Left colon (tissue), 2 donors: ENCODE measurements at places on chromosomes 13 and 19. TPM values are rescaled to one million over a fixed set of nuclear protein-coding genes. Genes with fewer than 3 reads are reported as not detected.

DNA sequence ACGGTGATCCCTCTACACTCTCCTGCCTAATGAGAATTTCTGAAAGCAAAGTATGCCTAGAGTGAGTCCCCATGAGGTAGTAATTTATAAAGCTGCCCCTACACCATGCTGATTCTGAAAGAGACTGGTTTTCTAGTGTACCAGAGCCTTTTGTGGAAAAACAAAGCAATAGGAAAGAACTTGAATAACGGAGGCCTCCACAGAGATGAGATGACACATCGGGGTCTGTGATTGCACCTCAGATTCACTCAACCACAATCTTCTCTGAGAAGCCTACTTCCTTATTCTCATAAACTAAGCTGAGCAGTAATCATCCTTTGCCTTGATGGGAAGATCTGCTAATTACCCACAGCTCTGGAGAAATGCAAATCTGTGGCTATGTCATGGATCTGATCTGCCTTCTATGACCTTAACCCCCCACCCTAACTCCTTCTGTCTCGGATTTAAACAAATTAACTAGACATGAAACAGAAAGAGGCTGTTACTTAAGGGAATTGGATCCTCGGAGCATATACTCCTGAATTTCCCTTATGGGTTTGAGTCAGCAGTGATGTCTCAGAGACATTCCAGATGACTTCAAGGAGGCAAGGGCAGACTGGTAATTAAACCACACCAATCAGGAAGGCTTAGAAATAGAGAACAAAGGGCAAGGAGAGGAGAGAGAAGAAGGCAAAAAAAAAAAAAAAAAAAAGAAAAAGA is 128.0 kb downstream of the DCT start:
- DNase-seq = no peak

The ZNF649 gene
- total RNA-seq = 10.0 TPM

DNA sequence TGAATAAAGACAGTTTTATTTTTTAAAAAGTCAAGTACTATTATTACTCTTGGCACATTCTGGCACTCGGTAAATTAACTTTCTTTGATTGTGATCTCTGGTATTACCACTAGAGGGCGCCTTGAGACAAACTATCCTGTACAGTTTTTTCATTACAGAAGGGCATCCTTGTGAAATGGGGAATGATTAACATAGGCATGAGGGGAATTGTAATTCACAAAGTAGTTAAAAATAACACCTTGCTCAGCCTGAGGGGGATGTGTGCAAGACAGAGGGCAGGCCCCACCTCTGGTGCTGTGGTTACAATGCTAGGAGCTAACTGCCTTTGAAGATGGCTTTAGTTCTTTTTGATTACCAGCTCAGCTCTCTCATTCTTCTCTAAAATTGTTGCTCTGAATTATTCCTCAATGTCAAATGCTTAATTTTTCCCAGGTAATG is 24.2 kb upstream of the C1QTNF9B start:
- DNase-seq = no peak

DNA sequence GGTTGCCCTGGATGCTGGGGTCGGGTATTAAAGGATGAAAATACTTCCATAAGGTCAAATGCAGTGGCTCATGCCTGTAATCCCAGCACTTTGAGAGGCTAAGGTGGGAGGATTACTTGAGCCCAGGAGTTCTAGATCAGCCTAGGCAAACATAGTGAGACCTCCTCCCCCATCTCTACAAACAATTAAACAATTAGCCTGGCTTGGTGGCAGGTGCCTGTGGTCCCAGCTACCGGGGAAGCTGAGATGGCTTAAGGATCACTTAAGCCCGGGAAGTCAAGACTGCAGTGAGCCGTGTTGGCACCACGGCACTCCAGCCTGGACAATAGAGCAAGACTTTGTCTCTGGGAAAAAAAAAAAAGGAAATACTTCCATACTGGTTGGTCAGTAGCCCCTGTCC is 1.5 kb downstream of the KLK11 start:
- DNase-seq = no peak

DNA sequence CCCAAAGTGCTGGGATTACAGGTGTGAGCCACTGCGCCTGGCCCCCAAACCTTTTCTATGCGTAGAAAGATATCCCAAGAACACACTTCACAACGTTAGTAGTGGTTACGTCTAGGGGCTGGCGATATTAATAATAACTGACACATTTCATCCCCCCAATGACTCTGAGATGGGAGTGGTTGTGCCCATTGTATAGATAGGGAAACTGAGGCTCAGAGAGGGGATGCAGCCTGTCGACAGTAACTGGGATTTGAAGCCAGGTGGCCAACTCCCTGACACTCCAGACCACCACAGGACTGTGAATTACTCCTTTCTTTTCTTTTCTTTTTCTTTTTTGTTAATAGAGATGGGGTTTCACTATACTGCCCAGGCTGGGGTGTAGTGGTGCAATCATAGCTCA is 25.3 kb upstream of the PTPRS start:
- no peak for DNase-seq

DNA sequence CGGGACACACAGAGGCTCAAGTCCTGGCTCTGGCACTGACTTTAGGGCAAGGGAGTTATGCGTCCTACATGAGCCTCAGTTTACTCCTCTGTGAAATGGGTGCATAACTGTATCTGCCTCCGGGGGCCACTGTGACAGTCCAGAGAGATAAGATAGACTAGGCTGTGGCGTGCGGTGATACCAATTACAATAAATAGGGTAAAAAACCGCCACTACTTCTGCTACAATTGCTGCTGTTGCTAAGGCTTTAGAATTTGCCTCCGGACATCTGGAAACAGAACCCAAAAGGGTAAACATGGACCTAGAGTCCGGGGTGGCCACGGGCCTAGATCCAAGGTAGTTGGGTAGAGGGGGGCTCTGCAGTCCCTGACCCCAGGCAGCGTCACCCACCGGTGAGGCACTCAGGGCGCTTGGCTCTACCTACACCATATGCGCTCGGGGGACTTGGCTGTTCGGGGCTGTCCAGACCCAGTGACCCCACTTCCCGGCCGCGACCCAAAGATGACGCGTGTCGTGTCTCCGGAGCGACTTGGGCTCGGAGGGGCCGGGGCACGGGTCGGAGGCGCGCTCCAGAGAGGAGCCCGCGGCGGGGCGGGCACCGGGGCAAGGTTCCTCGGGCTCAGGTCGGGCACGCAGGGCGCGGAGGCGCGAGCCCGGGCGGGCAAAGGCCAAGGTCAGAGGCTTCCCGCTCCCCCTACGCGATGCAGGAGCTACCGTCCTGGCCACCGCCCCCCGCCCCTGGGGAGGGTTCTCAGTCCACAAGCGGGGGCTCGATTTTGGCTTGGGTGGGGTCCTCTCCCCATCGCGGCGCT is 1.1 kb downstream of the INSR start:
- DNase-seq = peak; percentile 53

- DNase-seq = no peak
Measured at GRCh38 chr13:95791084-95791722, 114.3 kb downstream of the DNAJC3 start.

DNA sequence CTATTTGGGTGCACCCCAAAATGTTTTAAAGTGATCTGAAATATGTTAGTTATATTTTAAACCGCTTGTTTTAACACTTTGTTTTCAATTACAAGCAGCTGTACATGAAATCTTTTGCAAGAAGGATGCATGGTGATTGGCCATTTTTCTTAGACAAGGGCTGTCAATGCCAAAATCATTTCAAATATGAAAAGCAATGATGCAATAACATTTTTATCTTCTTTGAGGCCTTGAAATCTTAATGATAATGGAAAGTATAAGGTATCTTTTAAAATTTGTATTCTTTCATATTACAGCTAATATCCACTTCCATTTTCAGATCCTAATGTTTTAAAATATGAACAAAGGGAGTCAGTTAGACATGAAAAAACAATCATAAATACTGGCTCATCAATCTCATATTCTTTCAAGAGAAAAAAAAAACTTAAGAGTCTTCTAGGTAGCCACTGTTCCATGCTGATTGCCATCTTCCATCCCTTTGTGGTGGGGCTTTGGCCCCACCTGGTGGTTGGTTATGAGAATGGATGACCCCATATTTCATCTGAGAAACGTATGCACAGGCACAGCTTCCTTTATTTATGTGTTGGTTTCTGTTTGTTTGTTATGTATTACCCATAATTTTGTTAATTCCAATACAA is 330.3 kb upstream of the MIR17HG start:
- peak; percentile 8 for DNase-seq

- DNase-seq = no peak
Measured at GRCh38 chr13:66950666-66951065, 279.5 kb downstream of the PCDH9 start.

DNA sequence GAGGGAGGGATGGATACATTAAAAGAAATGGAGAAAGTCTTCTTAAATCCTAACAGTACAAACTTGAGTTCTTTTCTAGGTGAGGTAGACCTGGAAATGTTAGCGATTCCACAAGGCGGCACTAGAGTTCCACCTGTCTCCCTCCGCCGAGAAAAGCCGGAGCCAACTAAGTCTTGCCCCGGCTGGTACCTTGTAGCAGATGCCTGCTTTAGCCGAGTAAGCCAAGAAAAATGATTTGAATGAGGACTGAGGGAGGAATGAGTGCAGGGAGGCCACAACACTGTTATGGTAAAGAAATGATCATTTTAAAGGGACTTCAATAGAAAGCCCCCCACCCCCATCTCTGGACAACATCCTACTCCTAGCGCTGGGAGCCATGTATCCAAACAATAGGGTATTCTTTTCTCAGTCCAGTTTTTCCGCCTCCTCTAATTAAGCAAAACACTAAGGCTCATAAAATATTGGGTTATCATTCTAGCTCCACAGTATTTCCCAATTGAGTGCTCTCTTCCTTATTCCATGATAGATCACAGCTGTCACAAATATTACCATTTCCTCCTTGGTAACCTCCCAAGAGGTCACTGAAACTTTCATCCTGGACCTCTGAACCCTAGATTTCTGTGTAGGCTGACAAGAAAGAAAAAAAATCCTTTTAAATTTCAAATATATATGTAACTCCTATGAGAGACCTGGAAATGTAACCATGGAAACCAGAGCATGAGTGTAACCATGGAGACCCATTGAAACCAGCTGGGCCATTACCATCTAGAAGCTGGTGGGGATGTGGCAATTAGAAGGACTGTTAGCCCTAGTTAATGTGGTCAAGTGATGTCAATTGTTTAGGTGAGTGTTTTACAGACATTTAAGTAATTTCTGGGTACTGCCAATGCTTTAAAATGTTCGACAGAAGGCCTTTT is 58.3 kb downstream of the GPALPP1 start:
- peak; percentile 82 for DNase-seq

DNA sequence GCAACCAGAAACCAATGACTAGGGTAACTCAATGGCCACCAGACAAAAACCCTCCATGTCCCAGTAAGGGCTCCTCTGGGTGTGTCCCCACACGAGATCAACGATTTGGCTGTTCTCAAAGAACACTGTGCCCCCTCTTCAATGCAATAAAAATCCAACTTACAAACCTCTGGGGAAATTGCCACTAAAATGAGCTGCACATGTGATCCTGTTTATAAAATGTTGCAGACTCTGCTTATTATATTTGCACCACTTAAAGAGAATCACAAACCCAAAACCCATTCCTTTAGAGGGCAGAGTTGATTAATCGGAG is 80.5 kb downstream of the STK24 start:
- DNase-seq = no peak

GRCh38 chr19:35590875-35591274 is 4.9 kb downstream of the PMIS2 start:
- DNase-seq = no peak

GRCh38 chr13:27004866-27005265 is 166.7 kb downstream of the USP12 start:
- no peak for DNase-seq

The PNMA8A gene
- 1.1 TPM for total RNA-seq

- no peak for DNase-seq
Measured at GRCh38 chr13:23456437-23457210, 23.1 kb upstream of the SACS start.

The KIR2DL3 gene
- total RNA-seq = not detected

DNA sequence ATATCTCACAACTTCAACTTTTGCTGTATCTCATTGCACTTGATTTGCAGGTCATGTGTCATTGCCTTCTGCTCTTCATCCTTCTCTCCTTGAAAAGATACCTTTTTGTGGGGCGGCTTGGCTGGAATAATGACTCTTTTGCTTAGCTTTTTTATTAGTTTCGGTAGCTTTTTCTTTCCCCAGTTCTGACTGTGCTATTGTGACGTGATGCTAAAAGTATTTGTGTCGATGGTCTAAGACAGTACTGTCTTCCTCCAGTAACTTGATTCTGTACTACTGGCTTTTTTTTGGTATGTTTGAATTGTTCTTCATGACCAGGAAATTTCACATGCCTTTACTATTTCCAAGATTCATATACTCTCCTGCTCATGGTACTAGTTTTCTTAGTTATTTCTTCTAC is 63.1 kb downstream of the SLITRK1 start:
- no peak for DNase-seq

DNA sequence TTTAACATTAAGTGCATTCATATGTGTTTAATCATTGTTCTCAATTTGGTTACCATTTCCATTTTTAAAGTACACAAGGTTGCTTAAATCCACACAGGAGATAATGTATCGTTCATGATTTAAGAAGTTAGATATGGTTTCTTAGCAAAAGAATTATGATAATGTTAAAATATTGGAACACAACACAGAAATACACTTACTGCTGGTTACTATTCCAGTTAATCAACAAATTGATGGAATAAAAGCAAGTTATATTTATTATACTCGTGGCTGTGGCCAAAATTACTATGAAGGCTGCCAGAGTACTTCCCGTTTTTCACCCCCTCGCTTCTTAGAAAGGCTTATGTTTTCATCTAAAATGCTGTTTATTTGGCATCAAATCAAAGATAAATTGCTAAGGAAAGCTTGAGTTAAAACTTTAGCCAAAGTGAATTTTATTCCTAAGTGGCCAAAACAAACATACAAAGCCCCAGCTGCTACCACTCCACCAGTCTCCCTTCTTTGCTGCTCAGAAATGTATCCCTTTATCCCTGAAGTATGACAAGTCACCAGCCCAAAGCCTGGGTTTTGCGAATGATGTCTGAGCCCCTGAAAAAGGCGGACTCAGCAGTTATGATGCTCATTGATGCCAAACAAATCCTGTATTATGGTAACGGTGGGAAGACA is 27.7 kb downstream of the LCP1 start:
- no peak for DNase-seq

- peak; percentile 78 for DNase-seq
Measured at GRCh38 chr19:34994643-34995541, 5.2 kb upstream of the GRAMD1A start.

The PCDH9 gene
- total RNA-seq = 0.61 TPM

GRCh38 chr19:35773020-35773806 is 2.2 kb upstream of the ARHGAP33 start:
- no peak for DNase-seq

GRCh38 chr19:5798244-5798643 is 6.6 kb upstream of the NRTN start:
- no peak for DNase-seq
